ENCODE measurements at places on chromosomes 2 and 18.
A peak's percentile ranks its signal among the peaks of the same experiment; 100 is the strongest.

- no peak for DNase-seq
Measured at GRCh38 chr2:124623560-124623959, 598.5 kb downstream of the CNTNAP5 start.

- DNase-seq = no peak
Measured at GRCh38 chr2:148726228-148726627, 81.7 kb downstream of the EPC2 start.

- peak; percentile 20 for DNase-seq
Measured at GRCh38 chr2:104856086-104856972, 2.4 kb downstream of the POU3F3 start.

DNA sequence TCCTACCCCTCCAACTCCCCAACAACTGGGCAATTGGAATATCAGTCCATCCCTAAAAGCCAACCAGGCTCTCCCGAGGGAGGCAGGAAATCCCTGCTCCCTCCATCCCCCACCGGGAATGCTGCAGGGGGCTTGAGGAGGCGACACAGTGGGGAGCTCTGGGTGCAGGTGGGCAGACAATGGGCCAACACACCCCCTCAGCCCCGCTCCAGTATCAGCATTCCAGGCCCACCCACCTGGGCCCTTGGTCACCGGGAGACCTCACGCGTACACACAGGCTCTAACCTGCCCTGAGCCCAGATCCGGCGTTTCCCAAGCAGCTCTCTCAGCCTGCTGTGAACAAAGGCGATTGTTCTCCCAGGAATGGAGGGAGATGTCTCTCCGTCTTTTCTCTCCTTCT lies 37.6 kb upstream of the FZD7 start:
- no peak for DNase-seq

- DNase-seq = peak; percentile 40
Measured at GRCh38 chr2:135980434-135981079, 4.9 kb downstream of the DARS1 start.

DNA sequence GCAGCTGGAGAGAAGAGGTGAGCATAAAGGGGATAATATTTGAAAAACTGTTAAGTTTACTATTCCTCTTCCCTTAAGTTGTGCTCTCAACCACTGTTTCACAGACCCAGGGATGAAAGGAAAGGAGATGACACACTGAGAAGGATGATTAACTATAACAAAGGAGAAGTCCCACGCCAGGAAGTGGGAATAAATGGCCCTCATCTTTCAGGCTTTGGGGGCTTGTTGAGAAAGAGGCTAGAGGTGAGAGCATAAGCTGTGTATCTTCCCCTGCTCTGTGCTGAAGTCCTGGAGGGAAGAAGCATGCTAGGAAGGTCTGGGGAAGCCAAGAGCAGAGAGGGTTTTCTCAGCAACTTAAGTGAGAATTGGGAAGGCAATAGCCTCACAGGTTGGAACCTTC lies 399.1 kb upstream of the ATP5MC3 start:
- no peak for DNase-seq
